ENCODE measurements at places on chromosomes 1 and 21.

DNA sequence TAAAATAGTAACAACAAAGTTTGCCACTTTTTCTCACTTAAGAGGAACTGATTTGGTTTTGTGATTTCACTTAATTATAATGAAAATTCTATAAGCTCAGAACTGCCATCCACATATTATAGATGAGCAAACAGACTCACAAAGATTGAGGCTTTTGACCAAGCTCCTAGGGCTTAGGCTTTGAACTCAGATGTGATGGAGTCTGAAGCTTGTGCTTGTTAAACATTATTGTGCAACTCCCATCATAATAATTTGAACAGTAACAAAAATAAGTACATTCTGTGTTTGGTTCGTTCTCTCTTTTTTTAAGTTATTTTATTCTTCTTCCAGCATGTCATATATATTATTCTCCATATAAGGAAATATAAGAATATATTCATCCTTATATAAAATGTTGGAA is 403.4 kb downstream of the PTPRC start:
- no peak for DNase-seq

DNA sequence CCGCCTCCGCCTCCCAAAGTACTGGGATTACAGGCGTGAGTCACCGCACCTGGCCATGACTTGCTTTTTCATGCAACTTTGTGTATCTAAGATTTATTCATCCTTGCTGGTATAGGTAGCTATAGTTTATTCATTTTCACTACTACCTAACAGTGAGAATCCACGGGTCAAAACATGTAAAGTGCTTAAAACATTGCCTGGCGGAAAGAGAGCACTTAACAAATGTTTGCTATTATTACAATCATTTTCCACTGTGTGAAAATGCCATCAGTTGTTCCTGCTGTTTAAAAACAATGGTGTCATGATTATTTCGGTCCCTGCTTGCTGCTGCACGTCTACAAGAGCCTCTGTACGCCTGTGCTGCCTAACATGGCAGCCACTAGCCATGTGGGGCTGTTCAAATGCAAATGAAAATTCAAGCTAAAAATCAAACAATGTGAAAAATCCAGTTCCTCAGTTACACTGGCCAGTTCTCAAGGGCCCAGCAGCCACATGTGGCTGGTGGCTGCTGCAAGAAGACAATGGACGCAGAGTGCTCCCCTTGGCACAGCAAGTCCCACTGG is 65.1 kb downstream of the CLSTN1 start:
- no peak for DNase-seq

DNA sequence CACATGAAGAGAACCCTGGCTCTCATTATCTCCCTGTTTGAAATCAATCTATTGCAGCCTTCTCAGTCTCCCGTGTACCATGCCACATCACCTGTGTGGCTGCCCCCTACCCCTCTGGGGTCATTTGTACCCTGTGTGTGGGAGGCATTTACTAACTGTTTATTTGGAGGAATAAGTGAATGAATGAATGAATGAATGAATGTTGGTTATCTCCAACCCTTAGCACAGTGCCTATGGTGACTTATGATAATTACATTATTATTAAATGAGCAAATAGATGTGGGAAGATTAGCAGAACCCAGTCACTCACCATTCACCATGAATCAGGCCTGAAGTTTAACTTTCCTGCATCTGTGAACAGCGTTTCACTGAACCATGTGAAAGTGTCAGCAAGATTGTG is 560.8 kb downstream of the MATN1 start:
- no peak for DNase-seq

GRCh38 chr1:74467786-74468377 is 44.5 kb downstream of the LRRC53 start:
- DNase-seq: no peak

- no peak for DNase-seq
Observed at GRCh38 chr1:186057086-186057485, 318.0 kb downstream of the TPR start.

DNA sequence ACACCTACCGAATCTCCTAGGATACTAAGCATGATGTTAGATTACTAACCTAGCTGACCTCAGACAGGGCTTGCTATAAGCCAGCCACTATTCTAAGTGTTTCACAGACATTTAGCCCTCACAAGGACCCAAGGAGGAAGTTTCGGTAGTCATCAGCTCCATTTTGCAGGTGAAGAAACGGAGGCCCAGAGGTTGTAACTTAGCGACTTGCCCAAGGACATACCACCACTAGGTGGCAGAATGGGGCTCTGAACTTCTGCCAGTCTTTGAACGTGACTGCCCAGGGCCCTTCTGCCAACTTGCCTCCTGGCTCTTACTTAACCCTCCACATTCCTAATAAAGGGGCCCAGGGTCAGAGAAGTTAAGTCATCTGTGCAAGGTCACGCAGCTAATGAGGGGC is 283.5 kb downstream of the C1orf94 start:
- peak; percentile 2 for DNase-seq

- no peak for DNase-seq
Observed at GRCh38 chr1:193545171-193545570, 358.8 kb upstream of the B3GALT2 start.

GRCh38 chr1:31667065-31667785 is 22.5 kb upstream of the PEF1 start:
- DNase-seq: no peak
